ENCODE measurements at places on chromosomes 4 and X.

GRCh38 chrX:12999422-12999821, 24.5 kb downstream of the TMSB4X start:
- DNase-seq = peak; percentile 45

DNA sequence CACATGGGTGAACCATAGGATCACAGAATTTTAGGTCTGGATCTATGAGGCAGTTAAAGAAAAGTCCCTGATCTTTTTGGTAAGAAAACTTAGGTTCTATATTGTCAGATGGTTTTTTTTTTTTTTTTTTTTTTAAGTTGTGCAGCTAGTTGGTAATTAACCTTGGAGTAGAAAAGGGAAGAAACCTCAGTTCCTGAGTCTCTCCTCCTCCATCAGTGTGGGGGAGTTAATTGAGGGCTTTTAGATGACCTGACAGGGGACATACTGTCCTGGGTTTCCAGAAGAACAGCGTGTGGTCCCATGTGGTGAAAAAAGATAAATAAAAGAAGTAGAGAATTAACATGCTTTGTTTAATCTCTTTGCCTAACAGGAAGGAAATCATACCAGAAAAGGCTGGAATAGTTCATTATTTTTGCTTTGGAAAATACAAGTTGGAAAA, 123.7 kb downstream of the ARHGAP10 start:
- no peak for DNase-seq

DNA sequence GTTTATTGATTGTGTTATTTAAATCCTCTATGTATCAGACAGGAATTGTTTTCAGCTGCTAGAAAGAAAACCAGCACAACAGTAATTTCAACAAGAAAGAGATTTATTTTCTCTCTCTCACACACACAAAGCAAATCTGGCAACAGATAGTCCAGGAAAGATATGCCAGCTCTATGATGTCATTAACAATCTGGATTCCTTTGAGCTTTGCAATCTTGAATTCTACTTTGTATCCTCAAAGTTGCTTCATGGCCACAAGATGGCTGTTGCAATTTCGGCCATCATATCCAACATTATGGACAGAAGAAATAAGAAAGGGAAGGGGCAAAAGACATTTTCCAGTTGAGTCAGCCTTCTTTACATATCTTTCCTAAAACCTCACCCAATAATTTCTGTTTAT, 19.8 kb upstream of the FMR1 start:
- DNase-seq = no peak

GRCh38 chr4:147198411-147199051, 252.9 kb upstream of the TTC29 start:
- DNase-seq = no peak

DNA sequence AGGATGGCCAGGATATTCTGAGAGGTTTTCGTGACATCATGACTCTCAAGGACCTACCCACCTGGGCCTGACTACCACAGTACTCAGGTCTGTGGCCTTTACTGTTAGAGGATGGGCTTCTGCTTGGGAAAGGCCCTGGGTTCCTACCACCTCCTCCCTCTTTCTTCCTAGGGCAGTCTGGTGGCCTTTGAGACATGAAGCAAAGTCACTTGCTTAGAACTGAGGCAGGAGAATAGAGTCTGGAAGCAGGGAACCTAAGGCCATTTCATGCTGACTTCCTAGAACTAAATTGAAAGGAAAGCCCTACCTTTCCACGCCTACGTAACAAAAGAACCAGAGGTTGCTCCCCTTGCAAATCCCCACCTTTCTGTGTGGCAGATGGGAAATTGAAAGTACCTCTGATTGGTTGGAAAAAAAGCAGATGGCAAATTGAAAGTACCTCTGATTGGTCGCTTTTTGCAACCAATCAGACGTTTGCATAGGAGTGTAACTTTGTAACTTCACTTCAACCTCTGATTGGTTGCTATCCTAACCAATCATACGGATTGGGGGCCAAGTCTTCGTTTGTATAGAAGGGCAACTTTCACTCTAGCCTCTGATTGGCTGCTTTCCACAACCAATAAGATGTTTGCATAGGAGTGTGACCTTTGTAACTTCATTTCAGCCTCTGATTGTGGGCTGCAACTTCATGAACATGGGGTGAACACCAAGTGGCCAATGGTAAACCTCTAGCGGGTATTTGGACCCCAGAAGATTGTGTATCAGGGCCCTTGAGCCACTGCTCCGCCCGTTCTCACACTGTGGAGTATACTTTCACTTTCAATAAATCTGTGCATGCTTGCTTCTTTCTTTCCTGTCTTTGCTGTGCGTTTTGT, 9.9 kb upstream of the AKAP14 start:
- DNase-seq = no peak

DNA sequence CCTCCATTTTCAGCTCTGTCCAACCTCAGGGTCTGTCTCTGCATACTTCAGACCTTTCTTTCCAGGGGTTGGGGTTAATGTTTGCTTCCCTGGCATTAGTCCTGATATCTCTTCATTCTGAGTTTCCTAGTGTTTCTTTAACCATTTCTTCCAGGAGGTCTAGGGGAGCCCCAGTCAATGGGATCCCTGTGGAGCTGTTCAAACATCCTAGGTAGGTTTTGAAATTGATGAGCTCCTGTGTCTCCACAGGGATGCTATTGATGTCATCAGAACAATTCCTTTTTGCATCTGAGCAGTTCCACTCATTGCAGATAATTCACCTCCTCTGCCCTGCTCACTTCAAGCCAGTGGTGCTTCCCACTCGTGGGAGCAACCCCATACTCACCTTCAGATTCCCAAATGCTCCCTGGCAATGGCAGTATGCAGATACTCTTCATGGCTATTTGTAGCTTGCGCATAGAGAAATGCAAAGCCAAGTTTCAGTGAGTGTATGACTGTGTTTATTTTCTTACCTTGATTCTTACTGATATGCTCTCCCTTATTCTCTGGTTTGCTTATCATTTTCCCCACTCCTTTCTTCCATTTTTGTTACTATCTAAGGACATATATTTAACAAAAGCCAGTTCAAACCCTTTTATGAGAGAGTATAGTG, 33.7 kb upstream of the LIMCH1 start:
- no peak for DNase-seq

- DNase-seq = no peak
Measured at GRCh38 chr4:115770046-115770543, 656.7 kb upstream of the NDST4 start.

- no peak for DNase-seq
Measured at GRCh38 chr4:113844369-113844768, 82.8 kb upstream of the CAMK2D start.

DNA sequence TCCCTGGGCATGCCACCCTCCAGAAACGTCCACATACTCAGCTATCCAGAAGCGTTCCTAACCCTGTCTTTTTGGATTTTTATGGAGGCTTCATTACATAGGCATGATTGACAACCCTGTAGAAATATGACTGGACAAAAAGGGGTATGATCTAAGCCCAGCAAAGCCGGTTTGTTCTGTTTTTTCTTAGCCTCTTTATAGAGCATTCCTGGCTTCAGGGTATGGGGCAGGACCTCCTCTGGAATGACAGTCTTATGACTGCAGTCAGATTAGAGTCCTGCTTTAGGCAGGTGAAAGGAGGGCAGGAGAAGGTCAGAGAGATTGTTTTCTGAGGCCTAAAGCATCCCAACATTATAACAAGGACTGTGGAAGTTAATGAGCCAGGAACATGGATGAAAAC, 137.4 kb downstream of the DCLK2 start:
- DNase-seq = no peak

GRCh38 chr4:16417198-16417597, 190.9 kb upstream of the TAPT1 start:
- no peak for DNase-seq

- DNase-seq = no peak
Measured at GRCh38 chr4:87532907-87533306, 3.7 kb upstream of the SPARCL1 start.

DNA sequence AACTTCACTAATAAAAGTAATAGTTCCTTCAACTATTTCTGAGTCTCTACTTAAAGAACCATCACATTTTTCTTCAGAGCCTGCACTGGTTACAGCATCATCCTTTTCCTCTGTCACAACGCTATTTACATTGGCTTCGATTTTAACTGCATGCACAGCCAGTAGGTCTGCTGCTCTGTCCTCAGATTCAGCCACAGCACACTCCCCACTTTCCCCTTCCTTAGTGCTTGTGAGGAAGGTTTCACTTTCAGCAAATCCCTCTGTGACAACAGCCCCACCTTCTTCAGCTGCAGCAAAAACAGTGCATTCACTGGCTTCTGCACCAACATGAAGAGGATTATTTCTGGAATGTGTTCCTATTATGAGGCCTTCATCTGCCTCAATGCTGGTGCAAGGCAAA, 25.7 kb downstream of the BOD1L1 start:
- no peak for DNase-seq

DNA sequence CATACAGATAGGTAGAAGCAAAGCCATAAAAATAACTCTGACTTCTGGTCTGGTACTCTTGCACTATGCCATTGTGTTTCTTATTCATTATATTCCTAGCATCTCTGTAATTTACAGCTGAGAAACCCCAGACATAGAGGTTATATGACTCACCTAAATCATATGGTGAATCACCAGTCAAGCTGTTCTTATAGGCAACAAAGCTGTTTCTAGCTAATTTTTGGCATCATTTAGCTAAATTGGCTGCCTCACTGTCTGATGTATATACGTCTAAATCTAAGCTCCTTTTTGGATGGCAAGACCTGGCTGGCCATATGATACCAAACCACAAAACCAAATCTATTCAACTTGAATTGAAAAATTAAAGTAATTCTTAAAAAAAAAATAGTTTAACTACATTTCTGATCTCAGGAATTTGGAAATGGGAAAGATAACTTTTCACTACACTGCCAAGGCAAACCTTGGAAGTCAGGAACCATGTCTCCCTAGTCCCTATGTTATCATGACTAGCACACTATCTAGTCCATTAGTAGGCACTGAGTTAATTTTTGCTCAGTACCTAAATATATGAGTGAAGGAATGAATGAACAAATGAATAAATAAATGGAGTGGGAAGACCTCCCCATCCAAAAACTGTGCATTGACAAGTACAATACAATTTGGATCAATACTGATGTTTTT, 41.3 kb upstream of the STAG2 start:
- no peak for DNase-seq

DNA sequence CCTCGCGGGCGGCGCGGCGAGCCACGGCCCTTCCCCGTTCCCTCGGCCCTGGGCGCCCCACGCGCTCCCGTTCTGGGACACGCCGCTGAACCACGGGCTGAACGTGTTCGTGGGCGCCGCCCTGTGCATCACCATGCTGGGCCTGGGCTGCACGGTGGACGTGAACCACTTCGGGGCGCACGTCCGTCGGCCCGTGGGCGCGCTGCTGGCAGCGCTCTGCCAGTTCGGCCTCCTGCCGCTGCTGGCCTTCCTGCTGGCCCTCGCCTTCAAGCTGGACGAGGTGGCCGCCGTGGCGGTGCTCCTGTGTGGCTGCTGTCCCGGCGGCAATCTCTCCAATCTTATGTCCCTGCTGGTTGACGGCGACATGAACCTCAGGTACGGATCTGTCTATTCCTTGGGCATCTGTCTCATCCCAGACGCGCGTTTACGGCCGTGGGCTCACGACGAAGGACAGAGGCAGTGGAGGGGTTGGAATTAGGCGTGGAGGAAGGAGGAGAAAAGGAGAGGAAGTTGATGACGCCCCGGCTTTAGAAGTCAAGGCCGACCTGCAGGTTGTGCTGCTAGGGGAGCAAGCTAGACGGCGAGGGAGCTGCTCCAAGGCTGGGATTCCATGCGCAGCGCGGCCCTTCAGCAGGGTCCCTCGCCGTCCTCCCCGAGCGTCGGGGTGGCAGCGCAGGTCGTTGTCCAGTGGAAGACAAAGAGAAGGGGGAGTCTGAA, 792 bp downstream of the SLC10A4 start:
- DNase-seq = no peak

DNA sequence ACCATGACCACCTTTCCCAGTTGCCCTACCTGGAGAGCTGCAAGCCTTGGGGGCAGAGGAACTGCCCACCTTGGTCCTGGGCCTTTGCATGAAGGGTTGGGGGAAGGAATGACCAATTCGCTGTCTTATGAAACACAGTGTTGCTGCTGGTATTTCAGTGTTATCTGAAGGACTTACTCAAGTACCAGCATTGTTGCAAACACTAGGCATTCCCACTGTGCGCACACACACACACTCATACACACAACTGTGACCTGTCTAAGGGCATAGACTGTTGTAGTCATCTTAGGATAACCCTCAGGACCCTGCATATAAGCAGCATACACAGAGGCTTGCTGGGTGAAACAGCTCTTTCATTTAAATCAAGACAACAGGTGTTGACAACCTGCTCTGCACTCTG, 210.9 kb downstream of the EVC2 start:
- DNase-seq = no peak

DNA sequence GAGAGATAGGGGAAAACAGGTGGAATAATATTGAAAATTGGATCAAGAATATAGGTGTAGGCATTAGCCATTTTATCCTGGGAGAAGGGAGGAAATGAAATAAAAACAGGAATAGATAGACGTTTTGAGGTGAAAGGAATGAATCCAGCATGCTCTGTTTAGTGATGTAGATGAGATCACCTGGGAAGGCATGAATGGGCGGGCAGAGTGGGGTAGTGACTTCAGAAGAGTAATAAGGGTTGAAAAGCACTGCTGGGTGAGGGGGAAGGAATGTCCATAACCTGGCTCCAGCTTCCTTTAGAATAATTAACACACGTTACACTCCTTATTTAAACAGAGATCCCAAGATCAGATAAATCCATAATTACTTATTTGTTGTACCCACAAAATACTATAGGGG, 191.1 kb upstream of the ANXA3 start:
- no peak for DNase-seq

DNA sequence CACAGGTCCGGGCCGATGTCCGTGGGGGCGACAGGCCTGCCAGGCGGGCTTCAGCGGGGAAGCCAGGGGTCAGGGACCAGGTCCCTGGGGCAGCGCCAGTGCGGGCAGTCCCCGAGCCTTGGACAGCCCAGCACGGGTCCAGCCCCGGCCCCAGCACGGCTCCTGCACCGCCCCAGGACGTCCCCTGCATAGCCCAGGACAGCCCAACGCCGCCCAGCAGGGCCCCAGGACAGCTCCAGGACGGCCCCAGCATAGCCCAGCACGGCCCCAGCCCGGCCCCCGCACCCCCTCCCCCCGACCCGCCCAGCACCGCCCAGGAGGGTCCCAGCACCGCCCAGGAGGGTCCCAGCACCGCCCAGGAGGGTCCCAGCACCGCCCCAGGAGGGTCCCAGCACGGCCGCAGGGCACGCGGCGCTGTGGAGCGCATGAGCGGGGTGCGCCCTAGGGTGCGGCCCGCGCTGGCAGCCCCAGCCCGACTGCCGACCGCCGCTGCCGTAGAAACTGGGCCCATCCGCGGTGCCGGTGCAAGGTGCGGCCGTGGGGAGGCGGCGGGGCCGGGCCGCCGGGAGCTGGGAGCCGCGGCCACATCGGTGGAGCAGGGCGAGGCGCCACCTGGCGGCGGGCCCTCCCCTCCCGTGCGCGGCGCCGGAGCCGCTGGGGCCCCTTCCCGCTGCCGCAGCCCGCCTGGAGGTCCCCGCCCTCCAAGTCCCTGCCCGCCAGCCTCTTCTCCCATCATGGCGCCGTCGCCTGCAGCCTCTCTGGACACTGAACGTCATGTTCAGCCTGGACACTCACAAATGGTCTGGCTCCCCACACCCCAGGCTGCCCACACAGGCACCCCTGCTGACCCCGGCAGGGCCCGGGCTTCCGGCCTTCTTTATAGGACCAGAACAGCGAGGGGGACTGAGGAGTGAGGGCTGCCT, 106.8 kb upstream of the NKX1-1 start:
- DNase-seq = peak; percentile 70
